ENCODE measurements at places on chromosomes 1 and 21.

GRCh38 chr1:77036560-77036959 is 169.3 kb downstream of the ST6GALNAC5 start:
- DNase-seq = peak; percentile 37

DNA sequence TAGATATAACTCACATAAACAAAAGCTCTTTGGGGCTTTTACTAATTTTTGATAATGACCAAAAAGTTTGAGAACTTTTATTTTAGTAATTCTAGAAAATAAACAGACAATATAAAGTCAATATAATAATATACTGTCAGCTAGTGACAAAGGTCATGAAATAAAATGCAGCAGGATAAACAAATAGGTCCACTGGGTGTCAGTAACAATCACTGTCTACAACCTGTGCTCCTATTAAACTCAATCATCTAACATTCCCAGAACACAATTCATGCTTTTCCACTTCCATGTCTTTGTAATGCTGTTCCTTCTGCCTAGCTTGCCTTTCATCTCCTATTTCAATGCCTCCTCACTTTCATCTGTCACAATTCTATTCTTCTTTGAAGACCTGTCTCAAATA is 186.1 kb downstream of the GIPC2 start:
- DNase-seq = no peak

DNA sequence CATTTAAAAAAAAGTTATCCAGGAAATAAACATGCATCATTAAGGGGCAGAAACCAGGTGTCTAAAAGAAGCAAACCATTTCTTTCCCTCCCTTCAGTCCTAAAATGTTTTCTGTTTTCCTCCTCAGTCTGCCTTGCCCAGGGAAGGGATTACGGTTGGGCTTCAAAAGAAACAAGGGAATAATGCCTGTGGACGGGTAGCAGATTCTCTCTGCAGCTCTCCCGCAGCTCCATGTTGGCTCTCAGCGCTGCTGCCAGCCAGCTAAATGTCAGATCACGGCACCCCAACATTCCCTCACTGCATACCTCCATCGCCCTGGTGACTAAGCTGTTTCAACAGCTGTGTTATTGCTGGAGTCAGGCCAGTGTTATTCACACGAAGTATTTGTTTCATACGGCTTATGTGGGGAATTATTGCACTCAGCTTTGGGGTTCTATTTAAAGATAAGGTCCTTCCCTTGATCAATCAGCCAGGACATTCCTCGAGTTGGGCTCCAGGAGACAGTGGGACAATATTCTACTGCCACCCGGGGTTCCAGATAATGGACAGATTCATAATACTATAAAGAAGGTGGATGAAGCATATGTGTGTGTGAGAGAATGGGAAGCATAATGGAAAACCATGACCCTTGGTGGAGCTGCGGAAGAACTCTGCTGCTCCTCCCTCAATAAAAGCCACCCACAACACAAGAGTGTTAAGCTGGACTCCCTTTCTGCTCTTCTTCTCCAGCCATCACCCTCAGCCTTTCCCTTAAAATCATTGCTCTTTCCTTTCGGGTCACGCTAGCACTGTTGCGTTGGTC is 58.2 kb downstream of the WLS start:
- DNase-seq = no peak

GRCh38 chr1:162629651-162630050 is 2.6 kb upstream of the DDR2 start:
- DNase-seq = no peak

- DNase-seq = no peak
Measured at GRCh38 chr1:237574536-237574935, 316.2 kb downstream of the ZP4 start.

DNA sequence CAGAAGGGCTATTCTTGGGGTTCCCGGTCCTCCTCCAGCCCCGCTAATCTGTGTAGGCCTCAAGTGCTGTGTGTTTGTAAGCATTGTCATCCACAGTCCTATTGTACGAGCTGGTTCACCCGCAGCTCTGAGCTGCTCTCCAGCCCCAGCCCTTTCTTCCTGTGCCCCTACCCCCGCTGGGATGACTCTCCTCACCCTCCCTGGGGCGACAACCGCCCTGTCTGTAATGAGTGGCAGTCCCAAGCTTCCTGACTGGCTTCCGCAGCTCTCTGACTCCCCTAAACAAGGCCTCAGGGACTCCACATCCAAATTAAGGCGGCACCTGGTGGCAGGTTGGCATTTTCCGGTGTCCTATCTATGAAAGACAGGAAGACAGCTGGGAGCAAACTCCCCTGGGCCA is 45.8 kb downstream of the TFF3 start:
- no peak for DNase-seq

GRCh38 chr1:201281573-201281972 is 1.7 kb upstream of the PKP1 start:
- DNase-seq = no peak

DNA sequence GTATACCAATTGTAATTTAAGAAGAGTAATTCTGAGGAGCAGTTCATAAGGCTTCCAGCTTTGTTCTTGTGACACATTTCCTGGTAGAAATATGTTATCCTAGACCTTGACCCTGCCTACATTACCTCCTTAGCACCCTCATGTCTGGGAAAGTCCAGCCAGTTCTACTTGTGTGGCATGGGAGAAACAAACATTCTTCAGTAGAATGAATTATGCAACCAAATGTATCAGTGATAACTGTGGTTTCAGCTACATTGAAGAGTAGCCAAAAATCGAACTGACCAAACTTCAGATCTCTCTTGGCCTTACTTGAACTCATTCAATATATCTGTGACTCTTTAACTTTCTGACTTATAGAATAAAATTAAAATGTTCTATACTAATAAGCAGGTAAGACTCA is 308.1 kb upstream of the LYPLAL1 start:
- no peak for DNase-seq

DNA sequence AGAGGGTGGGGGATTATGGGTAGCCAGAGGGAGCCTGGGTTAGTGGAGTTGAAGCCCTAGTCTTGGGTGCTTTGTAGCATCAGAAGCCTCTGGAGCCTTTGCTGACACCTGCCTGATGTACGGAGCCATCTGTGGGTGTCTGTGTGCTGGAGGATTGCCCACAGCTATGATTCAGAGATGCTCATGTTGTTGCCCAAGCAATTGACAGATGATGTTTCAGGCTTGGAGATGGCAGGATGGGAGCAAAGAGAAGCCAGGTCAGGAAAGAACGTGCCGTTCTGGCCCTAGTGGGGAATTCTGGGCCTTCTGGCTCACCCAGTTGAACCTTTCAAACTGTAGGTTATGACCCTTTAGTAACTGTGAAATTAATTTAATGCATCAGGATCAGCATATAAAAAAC is 27.6 kb downstream of the COQ8A start:
- no peak for DNase-seq

GRCh38 chr1:18109756-18110597 is 2.4 kb downstream of the IGSF21 start:
- DNase-seq = peak; percentile 65

GRCh38 chr1:226523646-226524406 is 24.7 kb upstream of the STUM start:
- no peak for DNase-seq

GRCh38 chr1:23506376-23507107 is 22.6 kb upstream of the ASAP3 start:
- no peak for DNase-seq

- DNase-seq = no peak
Measured at GRCh38 chr21:20667931-20668330, 330.3 kb upstream of the NCAM2 start.

- no peak for DNase-seq
Measured at GRCh38 chr1:59415881-59416280, 119.0 kb downstream of the FGGY start.

GRCh38 chr21:41600556-41600955 is 92.6 kb upstream of the TMPRSS2 start:
- DNase-seq = no peak

- no peak for DNase-seq
Measured at GRCh38 chr1:36890776-36891175, 143.5 kb downstream of the GRIK3 start.

- DNase-seq = no peak
Measured at GRCh38 chr1:88291611-88292354, 392.3 kb upstream of the PKN2 start.

DNA sequence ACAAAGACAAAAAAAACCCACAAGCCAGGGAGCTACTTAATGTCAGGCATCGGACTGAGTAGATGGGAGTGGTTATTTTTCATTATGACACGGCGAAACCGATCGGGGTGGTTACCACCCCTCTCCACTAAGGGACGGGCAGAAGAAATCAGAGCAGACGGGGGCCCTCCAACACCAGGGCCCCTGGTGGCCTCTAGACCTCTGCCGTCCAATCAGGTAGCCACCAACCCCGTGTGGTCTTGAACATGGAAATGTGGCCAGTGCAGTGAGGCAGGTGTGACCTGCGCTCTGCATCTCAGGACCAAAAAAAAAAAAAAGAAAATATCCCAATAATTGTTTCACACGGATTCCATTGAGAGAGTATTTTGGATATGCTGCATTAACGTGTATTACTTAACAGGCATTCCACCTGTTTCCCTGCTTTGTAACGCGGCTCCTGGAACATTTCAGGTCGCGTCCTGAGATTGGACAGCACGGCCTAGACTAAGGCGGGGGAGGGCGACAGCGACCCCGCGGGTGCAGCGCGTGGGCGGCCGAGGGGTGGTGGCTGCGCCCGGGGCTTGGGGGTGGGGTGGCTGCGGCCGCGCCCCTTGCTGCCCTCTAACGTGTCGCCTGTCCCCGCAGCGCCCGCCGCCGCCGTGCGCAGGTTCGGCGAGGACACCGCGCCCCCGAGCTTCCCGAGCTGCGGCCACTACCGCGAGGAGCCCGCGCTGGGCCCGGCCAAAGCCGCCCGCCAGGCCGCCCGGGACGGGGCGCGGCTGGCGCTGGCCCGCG is 48.3 kb downstream of the SIM2 start:
- peak; percentile 31 for DNase-seq

DNA sequence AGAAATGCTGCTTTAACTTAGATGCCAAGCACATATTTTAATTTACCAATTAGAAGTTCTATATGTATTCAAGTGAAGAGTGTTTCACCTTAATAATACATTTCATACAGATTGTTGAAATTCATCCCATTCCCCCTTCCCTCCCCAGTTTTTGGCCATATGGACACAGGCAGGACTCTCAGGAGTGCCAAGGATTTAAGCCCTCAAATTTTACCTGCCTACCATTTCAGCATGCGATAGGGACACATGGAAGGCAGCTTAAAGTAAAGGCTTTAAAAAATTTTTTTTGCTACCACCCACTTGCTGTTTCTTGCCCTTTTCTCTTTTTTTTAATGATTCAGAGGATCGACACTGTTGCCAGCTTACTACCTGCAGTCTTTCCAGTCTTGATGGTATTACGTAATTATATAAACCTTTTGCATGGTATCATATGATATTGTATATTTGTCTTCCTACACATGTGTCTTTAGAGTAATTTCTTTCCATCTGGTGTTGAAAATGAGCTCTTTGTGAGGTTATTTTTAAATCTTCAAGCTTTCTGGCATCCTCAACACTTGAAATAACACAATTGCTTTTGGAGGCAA is 7.0 kb downstream of the EPB41 start:
- DNase-seq = no peak

- no peak for DNase-seq
Measured at GRCh38 chr1:227731696-227732585, 3.2 kb downstream of the JMJD4 start.

- DNase-seq = no peak
Measured at GRCh38 chr1:219432191-219432606, 180.7 kb downstream of the ZC3H11B start.

- DNase-seq = no peak
Measured at GRCh38 chr21:35206141-35207125, 157.3 kb upstream of the RUNX1 start.

DNA sequence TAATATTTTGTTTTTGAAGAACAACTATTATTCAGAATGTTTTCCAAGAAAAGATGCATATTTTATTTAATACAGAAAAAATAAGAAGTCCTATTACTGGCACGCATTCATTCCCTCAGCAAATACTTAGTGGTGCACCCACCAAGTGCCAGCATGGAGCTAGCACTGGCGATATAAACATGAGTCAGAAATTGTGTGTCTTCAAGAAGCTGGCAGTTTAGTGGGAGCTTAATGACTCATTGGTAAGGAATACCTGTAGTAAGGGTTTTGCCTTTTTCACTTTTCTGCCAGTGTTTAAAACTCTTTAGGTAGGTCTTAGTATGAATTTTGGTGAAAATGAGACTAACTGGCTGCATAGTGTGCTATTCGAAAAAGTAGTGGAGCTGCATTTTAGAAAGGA is 6.3 kb downstream of the MAGI3 start:
- DNase-seq = no peak

DNA sequence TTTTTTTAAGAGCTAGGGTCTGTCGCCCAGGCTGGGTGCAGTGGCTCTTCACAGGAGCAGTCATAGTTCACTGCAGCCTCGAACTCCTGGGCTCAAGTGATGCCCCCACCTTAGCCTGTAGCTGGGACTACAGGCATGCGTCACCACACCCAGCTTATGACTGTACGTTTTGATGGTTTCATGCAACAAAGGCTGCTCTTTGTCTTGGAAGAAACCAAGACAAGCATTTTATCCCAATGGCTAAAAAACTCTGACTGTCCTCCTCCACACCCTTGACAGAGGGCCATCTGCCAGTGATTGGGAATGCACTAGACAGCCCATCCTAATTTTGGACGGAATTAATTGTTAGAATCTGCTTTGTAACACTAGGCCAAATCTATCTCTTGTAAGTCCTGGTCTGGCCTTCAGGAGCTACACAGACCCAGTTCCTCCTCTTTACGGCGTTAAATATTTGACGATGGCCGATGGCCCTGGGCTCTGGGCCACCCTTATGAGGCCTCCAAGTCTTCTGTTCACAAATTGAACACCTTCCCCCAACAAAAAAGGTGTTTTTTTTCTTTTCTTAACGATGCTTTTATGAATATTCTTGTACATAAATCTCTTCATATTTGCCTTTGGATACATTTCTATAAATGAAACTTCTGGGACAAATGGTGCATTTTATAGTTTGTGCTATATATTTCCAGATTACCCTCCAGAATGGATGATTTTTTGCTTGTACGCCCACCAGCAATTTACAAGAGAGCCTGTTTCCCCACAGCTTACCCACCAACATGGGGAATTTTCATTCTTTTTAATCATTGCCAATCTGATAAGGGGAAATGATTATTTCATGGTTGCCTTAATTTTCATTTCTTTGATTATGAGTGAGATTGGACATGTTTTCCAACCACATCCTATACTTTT is 104.8 kb upstream of the SLC25A33 start:
- no peak for DNase-seq

DNA sequence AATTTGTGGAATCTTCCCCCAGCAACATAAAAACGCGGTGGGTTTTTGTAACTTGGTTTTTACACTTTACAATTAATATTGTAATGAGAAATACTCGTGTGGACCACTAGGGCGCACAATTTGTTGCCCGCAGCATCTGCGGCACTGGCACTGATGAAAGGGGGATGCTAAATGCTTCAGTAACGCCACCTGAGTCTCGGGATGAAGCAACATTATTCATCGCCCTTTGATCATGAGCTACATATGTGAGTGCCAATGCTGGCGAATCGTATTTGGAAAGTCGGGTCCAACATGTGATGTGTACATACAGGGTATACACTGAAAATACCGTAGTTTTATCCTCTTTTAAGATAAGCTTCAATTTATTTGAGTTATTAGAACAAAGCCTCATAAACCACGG is 34.2 kb upstream of the COX20 start:
- DNase-seq = peak; percentile 15

Data from endothelial cell (in vitro differentiated cells).